ENCODE measurements at places on chromosomes 7 and 10. TPM values are rescaled to one million over a fixed set of nuclear protein-coding genes. Genes with fewer than 3 reads are reported as not detected.

The KCP gene
- 6.8 TPM for total RNA-seq

DNA sequence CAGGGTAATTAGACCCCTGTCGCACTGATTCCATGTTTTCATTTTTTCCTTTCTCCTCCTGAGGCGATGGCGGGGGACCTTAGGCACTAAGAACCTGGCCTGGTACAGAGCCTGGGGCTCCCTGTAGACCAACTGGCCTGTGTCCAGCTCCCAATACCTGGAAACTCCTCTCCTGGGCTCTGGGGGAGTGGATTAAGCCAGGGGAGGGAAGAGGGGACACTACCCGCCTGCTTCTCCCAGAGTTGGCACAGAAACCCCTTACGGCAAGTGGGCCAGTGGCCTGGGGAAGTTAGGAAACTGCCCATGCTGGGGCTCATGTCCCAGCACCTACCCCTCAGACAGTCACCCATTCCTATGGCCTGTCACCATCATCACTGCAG lies 121.6 kb downstream of the GRID1 start:
- no peak for DNase-seq

- no peak for DNase-seq
Measured at GRCh38 chr7:121440857-121441503, 44.9 kb upstream of the FAM3C start.

- DNase-seq: no peak
Measured at GRCh38 chr10:86943316-86944030, 13.9 kb downstream of the MMRN2 start.

The C1QL3 gene
- total RNA-seq: 2.4 TPM

All from renal cortical epithelial cell (primary cell).